ENCODE measurements at places on chromosomes 11 and 22.

DNA sequence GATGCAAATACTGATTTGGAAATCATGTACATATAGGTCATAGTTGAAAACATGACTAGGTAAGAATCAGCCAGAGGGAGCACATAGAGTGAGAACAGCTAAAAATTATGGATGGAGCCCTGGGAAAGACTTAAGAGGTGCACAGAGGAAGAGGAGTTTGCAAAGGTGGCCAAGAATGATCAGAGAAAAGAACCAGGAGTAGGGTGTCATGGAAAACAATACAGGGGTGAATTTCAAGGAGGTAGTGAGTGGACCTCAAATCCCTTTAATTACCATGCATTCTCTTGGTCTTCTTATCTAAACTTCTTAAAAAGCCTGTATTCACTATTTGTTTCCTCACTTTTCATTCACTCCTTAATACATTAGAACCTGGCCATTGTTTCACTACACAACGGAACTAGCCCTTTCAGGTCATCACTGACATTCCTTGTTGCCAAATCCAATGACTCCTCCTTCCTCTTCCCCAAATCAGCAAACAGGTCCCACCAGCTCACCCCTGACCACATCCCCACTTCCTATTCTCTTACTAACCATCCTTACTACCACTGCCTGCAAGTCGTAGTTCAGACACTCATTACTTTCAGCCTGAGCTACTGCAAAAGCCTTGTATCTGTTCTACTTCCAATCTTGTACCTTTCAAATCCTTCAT is 22.6 kb downstream of the BUD13 start:
- peak; percentile 80 for DNase-seq

GRCh38 chr11:73950869-73951710 is at the start of gene DNAJB13:
Gene DNAJB13 (plus strand): TSS chr11:73951026. CDS start chr11:73951070, 44 bp downstream.
- peak; percentile 57 for DNase-seq

- no peak for DNase-seq
Observed at GRCh38 chr11:117564321-117564720, 232.7 kb downstream of the DSCAML1 start.

DNA sequence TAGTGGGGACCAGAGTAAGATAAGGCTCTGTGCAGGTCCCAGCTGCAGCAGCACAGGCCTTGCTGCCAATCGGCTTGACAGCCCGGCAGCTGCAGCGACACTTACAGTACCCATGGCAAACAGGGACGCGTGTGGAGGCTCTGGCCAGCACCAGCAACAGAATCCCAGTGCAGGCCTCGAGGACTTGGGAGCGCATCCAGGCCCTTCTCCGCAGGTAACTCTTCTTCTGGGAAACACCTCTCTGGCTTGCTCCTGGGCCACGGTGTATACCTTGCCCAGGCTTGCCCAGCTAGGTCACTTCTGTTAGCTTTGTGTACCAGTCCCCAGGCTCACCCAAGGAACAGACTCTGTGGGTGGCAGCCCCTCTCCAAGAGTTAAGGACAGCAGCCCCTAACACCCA is 126.7 kb downstream of the CTTN start:
- DNase-seq, result no peak

GRCh38 chr22:49095366-49095765 is 732.3 kb downstream of the BRD1 start:
- DNase-seq, result no peak

Measured in MV-4-11 (cell line).